A549 treated with dexamethasone at 1 μM for 4 hours (cell line): ENCODE measurements at places on chromosomes 11 and 22. TPM values are rescaled to one million over a fixed set of nuclear protein-coding genes. Genes with fewer than 3 reads are reported as not detected.

The MRGPRX3 gene
- 0.14 TPM in 1 of 5 replicates, not detected in the others for total RNA-seq

The ZNRD2 gene
- 67.2 to 80.5 TPM (median 71.2 TPM) in 5 replicates for total RNA-seq

The HEPHL1 gene
- total RNA-seq, result not detected in 5 replicates

The ART5 gene
- 0.19 to 0.49 TPM (median 0.29 TPM) in 5 replicates for total RNA-seq

The OR2D2 gene
- total RNA-seq, result not detected in 5 replicates

The ANGPTL5 gene
- total RNA-seq, result 0.07 to 0.22 TPM (median 0.11 TPM) in 5 replicates

The SLC22A9 gene
- total RNA-seq, result not detected in 5 replicates

The CECR2 gene
- 0.06 to 0.13 TPM (median 0.09 TPM) in 5 replicates for total RNA-seq

The RFPL1 gene
- total RNA-seq, result not detected in 5 replicates

The LINC01488 gene
- 0.04 to 0.11 TPM in 2 of 5 replicates, not detected in the others for total RNA-seq

The KCNC1 gene
- 0.05 to 0.09 TPM (median 0.07 TPM) in 5 replicates for total RNA-seq

The LIF gene
- total RNA-seq, result 16.4 to 35.8 TPM (median 33.5 TPM) in 5 replicates

The FAM227A gene
- total RNA-seq, result 0.47 to 0.68 TPM (median 0.62 TPM) in 5 replicates

The MALAT1 gene
- total RNA-seq, result 47.0 to 89.3 TPM (median 68.8 TPM) in 5 replicates

The TUB gene
- total RNA-seq, result 4.6 to 7.1 TPM (median 6.8 TPM) in 5 replicates

The CFAP300 gene
- total RNA-seq, result 5.0 to 7.0 TPM (median 5.6 TPM) in 5 replicates

The RBM14 gene
- 59.6 to 80.2 TPM (median 65.6 TPM) in 5 replicates for total RNA-seq
